ENCODE measurements at places on chromosomes 13 and 19. TPM values are rescaled to one million over a fixed set of nuclear protein-coding genes. Genes with fewer than 3 reads are reported as not detected.

NOVA2 gene
- not detected for total RNA-seq

MTIF3 gene
- 30.4 TPM for total RNA-seq

CAPN12 gene
- 3.5 TPM for total RNA-seq

CBARP gene
- total RNA-seq, result 1.9 TPM

ATP12A gene
- 0.23 TPM for total RNA-seq

HPN gene
- not detected for total RNA-seq
